ENCODE measurements at places on chromosomes 12 and 14.

DNA sequence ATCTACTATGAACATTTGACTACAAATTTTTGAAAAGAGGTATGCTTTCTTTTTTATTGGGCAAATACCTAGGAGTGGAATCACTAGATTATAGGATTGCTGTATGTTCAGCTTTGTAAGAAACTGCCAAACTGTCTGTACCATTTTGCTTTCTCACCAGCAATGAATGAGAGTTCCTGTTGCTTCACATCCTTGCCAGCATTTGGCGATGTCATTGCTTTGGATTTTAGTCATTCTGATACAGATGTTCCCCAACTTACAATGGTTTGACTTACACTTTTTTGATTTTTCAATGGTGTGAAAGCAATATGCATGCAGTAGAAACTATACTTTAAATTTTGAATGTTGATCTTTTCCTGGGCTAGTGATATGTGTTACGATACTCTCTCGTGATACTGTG lies 328.7 kb downstream of the RAD51B start:
- H3K27ac ChIP-seq, result no peak overlapping the region
- no peak for DNase-seq
- H3K4me1 ChIP-seq, result peaks cover 36% of the 10 kb centered on the region
- no peak overlapping the region for H3K4me3 ChIP-seq

GRCh38 chr12:13000925-13001774 lies 1.1 kb upstream of the HEBP1 start:
- peak overlapping the region; percentile 99 for H3K27ac ChIP-seq
- no peaks in the 10 kb centered on the region for H3K27me3 ChIP-seq
- H3K4me3 ChIP-seq, result peak overlapping the region; percentile 39
- H3K4me1 ChIP-seq, result peaks cover 38% of the 10 kb centered on the region

GRCh38 chr12:70268972-70269371 lies 25.7 kb downstream of the CNOT2 start:
- no peak overlapping the region for H3K4me3 ChIP-seq
- no peak for DNase-seq
- H3K27me3 ChIP-seq, result no peaks in the 10 kb centered on the region
- H3K36me3 ChIP-seq, result no peaks in the 10 kb centered on the region

DNA sequence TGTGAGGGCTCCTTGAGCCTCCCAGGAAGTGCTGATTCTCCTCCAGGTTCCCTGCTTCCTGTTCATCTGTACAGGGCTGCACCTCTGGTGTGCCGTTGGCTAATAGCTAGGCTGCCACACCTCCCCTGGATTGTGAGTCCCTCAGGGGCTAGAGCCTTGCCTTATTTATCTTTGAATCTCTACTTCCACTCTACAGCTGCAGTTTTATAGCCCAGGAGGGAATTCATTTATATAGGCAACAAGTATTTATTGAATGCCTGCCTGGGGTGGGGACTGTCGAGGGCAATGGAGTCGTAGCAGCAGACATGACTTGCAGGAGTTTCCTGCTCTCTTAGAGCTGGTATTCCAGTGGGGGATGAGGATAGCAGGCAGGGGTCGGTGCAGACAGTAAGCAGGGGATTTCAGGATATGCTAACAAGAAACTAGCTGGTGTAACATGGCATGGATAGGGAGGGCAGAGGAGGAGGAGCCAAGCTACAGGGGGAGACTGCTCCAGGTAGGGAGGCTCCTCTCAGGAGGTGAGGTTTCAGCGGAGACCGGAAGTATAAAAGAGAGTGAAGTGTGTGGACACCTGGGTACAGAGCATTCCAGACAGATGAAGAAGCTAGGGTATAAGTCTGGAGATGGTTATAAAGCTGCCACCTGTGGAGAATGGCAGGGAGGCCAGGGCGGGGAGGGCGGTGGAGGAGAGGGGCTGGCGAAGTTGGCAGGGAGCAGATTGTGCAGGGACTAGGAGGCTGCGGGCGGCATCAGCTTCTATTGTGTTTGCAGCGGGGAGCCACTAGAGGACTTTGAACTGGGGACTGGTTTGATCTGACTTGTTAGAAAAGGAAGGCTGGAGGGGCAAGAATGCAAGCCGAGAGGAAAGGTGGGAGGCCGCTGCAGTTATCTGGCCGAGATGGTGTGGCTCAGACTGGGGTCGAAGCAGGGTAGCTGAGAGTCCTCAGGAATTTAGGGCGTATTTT lies 17.2 kb downstream of the USP30 start:
- H3K4me3 ChIP-seq, result no peak overlapping the region
- H3K36me3 ChIP-seq, result peaks cover 37% of the 10 kb centered on the region
- no peaks in the 10 kb centered on the region for H3K4me1 ChIP-seq
- no peak for DNase-seq
- no peak overlapping the region for H3K27ac ChIP-seq

DNA sequence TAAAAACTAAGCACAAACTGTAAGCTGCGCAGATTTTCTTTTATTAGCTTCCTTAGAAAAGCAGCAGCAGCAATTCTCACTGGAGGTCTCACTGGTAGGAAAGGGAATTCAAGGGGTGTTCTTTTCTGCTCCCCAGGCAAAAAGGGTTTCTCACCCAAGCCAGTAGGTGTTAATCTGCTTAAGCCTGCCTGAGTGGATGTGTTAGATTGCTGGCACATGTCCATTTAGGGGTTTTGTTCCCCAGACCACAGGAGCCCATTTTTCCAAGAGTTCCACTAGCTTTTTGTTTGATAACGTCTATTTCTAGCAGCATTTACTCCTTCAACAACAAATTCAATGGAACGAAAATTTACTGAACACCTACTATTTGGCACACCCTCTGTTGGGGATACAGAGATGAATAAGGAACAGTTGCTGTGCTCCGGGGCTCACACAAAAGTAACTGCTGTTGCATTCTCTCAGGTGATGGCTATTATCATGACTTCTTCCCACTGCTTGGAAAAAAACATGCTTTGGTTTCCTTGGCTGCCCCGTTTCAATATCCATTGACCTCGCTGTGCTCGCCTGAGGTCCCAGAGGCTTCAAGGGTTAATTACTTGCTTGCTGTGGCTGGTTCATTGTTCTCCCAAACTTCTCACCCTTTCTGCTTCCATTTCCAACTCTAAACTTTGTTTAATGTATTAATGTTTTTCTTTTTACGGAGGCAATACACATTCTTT lies 31.1 kb upstream of the RIC8B start:
- no peaks in the 10 kb centered on the region for H3K27me3 ChIP-seq
- no peak for DNase-seq
